ENCODE measurements at places on chromosomes 1 and 21. TPM values are rescaled to one million over a fixed set of nuclear protein-coding genes. Genes with fewer than 3 reads are reported as not detected.

The PRDM15 gene
- polyA plus RNA-seq = 5.4 TPM

The CFHR5 gene
- not detected for polyA plus RNA-seq

The NKAIN1 gene
- polyA plus RNA-seq = 3.9 TPM

The UROD gene
- 112 TPM for polyA plus RNA-seq

The CDC20 gene
- 37.6 TPM for polyA plus RNA-seq

The PCP4L1 gene
- 0.96 TPM for polyA plus RNA-seq

The NBPF11 gene
- 27.7 TPM for polyA plus RNA-seq

The LRRC71 gene
- polyA plus RNA-seq = 0.35 TPM

The GPR25 gene
- polyA plus RNA-seq = not detected

The LENEP gene
- not detected for polyA plus RNA-seq

The VWA1 gene
- 52.7 TPM for polyA plus RNA-seq

The PLA2G2A gene
- polyA plus RNA-seq = not detected

The SYPL2 gene
- 10.0 TPM for polyA plus RNA-seq

The TAGLN2 gene
- polyA plus RNA-seq = 133 TPM

The TLR5 gene
- polyA plus RNA-seq = 6.4 TPM

The OR14K1 gene
- not detected for polyA plus RNA-seq

The DMRTA2 gene
- not detected for polyA plus RNA-seq

The ADORA1 gene
- polyA plus RNA-seq = 8.0 TPM

The RSPH1 gene
- polyA plus RNA-seq = 15.3 TPM

The IFNAR2 gene
- polyA plus RNA-seq = 22.8 TPM

The AVPR1B gene
- polyA plus RNA-seq = 0.69 TPM

The OR6K3 gene
- 0.12 TPM for polyA plus RNA-seq
